MV-4-11 (cell line): ENCODE measurements at places on chromosomes 2 and 18.

- no peak for DNase-seq
Measured at GRCh38 chr2:19886261-19886660, 15.5 kb downstream of the TTC32 start.

DNA sequence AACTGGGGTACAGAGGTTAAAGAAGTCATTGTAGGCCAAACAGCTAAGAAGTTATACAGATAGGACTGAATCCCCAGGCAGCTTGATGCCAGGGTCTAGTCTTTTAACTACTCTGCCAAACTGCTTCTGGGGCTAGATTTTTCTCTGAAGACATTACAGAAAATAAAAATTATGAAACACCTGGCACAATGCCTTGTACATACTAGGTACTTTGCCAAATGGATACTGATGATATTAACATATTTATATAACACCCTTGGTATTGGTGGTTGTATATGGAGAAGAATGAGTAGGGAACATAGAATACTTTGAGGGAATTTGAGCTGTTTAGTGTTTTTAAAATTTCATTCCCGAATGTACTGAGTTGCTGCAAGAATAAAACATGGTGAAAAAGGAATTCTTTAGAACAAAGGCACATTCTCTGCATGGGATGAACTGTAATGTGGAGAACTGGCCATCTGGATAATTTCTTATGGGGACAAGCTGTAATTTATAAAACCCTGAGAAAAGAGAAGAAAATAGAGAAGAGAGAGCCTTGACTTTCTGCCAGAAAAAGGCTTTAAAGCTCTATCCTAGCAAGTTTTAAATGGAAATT, 210.9 kb upstream of the TMEM200C start:
- no peak for DNase-seq

DNA sequence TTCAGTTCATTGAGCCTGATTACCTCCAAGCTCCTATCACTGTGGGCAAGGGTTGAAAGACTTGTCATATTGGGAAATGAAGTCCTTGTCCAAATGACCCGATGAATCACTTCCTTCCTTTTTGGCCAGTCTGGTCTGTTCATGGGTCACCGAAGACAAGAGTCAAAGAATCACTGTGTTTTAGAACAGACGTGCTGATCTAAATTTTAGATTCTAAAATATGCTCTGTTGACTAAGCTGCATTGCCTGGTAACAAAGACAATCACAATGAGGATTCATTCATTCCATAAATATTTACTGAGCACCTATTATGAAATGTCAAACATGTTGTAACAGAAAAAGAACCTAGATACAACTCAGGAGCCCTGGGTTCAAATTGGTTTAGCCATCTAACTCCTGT, 99.4 kb upstream of the RND3 start:
- DNase-seq: no peak

- DNase-seq: no peak
Measured at GRCh38 chr18:45012286-45012685, 331.6 kb downstream of the SETBP1 start.

DNA sequence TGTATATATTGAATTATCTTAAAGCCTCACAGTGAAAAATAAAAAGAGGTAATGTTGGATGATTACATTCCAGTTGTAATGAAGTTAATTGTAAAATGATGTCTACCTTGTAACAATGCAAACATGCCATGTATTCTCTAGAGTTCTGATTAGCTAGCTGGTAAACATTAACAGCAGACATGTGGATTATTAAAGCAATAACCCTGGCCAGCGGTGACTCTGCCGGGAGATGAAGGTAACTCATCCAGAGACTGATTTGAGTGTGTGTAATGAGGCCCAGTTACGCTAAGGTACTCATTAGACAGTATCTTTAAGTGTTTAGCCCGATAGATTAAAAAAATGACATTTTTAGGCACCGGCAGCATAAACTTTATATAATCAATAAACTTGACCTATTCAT, 79.6 kb upstream of the REV1 start:
- DNase-seq: no peak

GRCh38 chr2:166485558-166486178, 8.4 kb downstream of the SCN7A start:
- no peak for DNase-seq

DNA sequence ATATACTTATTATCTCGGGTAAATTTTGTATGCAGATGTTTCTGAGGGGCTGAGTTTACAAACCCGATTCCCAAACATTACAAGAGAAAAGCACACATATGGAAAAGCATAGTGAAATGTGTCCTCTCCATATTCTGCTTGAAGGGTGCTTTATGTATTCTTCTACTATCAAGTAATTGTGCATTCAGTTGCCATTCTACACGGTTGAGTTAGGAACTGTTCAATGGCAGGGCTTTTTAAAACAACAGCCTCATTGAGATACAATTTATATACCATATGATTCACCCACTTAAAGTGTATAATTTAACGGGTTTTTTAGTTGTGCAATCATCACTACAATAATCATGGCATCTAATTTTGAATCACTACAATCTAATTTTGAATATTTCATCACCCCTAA, 138.4 kb upstream of the DLGAP1 start:
- DNase-seq: no peak
